Stimulated activated CD8-positive, alpha-beta memory T cell treated with anti-CD3 and anti-CD28 coated beads, Interleukin-15, amount 100 ng/mL, for 24 hours (primary cell): ENCODE measurements at places on chromosomes 3 and 15.

DNA sequence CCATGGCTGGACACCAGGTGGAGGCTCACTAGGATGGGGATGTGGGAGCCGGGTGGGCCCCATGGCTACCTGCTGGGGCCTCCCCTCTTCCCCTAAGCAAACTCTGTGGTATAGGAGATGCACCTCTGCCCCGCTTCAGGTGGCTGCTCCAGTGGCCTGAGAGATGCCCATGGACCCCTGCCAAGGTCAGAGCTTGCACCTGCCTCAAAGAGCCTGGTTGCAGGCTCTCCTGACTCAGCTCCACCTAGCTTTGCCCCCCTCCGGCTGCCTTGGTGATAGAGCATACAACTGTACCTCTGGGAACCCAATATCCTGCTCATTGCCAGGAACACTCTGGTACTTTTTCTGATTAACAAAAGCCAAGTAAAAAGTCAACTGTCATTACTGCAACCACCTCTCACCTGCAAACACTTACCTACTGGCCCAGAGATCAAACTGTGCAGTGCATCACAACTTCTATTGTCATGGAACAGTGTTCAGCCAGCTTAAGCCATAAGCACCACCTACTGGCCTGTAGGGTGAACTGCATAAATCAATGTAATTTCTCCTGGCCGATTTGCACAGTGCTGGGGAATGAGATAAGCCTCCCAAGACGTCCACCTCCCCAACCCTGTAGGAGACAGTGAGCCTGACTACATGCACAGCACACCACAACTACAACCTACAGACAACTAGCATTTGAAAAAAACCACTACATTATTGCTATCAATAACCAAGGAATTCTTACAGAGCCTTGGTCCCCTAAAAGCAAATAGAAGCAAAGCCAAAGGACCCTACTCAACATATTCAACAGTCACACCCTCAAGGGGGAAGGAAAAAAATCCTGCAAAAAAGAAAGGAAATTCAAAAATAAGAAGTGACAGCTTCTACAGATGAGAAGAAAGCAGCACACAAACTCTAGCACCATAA, 352.4 kb upstream of the ARHGEF26 start:
- DNase-seq: no peak

- no peak for DNase-seq
Observed at GRCh38 chr15:85583923-85584390, 203.6 kb downstream of the AKAP13 start.

- DNase-seq: no peak
Observed at GRCh38 chr3:112650482-112650881, 9.5 kb upstream of the CCDC80 start.

GRCh38 chr3:161540594-161540993, 44.0 kb downstream of the OTOL1 start:
- no peak for DNase-seq
